Fibroblast of skin of abdomen (primary cell): ENCODE measurements at places on chromosomes 16 and 17.

DNA sequence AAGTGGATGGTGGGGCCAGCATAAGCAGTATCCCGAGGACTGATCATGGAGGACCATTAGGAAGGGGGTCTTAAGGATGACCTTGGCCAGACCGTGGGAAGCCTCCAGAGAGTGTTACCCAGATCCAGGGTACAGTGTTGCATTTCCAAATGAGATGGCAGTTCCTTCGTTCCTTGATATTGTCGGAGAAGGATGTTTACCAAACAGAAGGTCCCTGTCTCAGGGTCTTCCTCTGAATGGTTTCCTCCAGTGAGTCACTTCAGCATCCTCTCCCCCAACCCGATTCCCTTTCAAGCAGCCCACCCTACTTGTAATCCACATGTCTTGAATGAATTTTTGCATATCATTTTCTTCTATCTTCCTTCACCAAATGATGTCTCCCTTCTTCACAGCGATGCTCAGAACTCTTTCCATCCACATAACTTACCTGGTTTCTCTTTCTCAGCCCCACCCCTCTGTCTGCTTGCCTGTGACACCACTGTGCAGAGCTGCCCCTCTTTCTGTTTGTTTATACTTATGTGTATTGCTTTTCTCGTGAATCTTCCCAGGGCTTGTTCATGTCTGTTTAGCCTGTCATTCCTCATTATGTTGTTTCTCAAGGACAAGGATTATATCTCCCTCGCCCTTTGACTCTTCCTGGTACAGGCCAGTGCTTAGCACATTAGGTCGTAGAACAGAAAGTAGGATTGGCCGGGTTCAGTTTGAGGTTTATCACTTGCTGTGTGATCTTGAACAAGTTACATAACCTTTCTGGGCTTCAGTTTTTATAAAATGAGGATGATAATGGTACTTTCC lies 5.7 kb downstream of the GOSR2 start:
- no peak for DNase-seq

DNA sequence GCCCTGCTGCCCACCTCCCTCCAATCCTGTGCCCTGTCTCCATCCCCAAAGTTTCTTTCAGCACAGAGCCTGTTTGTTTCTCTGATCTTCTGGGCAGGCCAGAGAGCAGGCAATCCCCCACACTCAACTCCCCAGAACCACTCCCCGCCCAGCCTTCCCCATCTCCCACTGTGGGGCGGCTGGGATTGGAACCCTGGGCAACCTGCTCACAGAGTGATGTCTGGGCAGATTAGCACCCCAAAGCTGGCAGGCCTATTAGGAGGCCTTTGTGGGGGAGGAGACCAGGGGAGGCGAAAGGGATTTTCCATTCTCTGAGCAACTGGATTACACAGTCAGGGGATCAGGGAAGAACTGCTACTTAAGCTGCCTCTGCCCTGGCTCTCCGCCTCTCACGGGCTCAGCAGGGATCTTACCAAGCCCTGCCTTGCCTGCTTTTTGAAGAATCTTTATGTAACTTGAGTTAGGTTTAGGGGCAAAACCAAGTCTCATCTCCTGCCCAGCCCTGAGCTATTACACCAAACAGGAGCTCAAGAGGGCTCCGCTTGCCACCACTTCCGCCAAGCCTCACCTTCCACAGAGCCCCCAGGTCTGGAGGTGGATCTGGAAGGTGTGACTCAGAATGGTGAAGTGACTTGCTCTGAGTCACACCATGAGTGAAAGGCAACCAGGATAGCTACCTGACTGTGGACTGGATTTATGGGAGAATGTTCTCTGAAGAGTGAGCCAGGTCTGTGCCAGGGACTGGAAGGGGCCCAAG lies 16.0 kb upstream of the LHX1 start:
- DNase-seq = peak; percentile 54

GRCh38 chr17:5241861-5242671 lies 7.4 kb upstream of the SCIMP start:
- DNase-seq = no peak

- no peak for DNase-seq
Measured at GRCh38 chr17:42025936-42026335, 6.0 kb downstream of the NKIRAS2 start.

GRCh38 chr16:89402962-89403361 lies 87.4 kb downstream of the ANKRD11 start:
- DNase-seq = peak; percentile 39

DNA sequence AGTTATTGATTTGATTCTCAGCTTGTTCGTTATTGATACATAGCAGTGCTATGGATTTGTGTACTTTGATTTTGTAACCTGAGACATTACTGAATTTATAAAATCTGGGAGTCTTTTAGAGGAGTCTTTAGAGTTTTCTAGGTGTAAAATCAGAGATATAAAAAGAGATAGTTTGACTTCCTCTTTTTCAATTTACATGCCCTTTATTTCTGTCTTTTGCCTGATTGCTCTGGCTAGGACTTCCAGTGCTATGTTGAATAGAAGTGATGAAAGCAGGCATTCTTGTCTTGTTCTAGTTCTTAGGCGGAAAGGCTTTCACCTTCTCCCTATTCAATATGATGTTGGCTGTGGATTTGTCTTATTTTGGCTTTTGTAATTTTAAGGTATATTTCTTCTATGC lies 106.2 kb downstream of the PHKB start:
- DNase-seq = no peak
